ENCODE measurements at places on chromosomes 13 and 19.

DNA sequence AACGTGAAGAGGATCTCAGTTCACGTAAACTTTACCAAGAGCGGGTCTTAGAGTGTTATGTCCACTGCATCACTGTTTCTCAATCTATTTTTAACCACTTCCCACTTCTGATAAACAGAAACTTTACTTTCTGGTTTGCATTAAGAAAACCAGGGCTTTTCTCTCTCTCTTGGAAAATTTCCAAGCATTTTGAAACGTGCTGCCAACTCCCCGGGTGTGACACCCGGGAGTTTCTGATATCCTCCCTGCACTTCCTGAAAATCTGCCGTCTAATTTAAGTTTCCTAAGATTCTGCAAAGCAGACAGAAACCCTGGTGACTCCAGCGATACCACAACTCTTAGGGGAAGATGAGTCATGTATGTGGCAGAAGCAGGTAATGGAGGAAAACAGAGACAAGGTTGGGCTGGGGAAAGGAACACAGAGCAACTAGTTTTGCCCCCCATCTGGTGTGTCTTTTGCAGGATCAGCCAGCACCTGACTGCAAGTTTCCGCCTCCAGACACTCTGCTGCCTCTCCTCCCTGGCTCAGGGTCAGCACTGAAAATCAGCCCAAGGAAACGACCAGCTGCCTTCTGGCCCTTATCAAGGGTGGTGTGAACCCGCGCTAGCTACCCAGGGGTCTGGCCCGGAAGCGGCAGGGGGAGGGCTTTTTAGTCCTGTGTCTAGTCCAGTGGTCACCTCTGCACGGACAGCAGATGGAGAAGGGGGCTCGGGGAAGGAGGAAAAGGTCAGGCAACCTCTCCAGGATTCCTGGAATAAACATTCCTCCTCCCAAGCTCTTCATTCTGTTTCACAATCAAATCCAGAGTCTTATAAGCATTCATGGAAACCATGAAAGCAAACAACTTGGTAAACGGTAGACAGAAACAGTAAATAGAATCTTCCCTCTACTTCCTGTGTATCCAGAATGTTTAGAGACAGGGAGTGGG is 11.3 kb upstream of the FFAR2 start:
- no peak for DNase-seq

- DNase-seq: no peak
These were observed 326.7 kb downstream of the RBM26 start for GRCh38 chr13:79079351-79079839.

GRCh38 chr19:45701676-45702075 is 9.2 kb downstream of the QPCTL start:
- DNase-seq: no peak

DNA sequence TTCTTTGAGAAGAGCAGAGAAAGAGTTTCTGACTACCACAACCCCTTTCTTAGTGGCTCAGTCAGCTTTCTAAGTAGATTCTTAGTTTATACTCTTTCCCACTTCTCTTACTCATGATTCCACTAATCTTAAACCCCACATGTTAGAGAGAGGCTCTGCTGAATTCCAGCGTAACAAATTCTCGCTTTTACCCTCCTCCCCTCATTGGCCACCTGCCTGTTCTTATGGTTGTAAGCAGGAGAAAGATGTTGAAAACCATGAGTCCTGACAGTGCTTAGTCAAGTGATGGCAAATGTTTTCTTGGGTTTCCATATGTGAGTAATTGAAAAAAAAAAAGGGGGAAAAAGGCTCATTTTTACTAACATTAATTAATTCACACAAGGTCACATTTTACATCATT is 125.9 kb downstream of the ZDHHC20 start:
- no peak for DNase-seq

- no peak for DNase-seq
These were observed 27.4 kb downstream of the UBAC2 start for GRCh38 chr13:99227909-99228688.
